Endothelial cell of umbilical vein (primary cell): ENCODE measurements at places on chromosomes 12 and 14. TPM values are rescaled to one million over a fixed set of nuclear protein-coding genes. Genes with fewer than 3 reads are reported as not detected.

Gene BCL11B
- 0.07 TPM in 2 replicates for total RNA-seq

GRCh38 chr14:65159281-65160062 lies 57.2 kb upstream of the MAX start:
- DNase-seq: no peak

DNA sequence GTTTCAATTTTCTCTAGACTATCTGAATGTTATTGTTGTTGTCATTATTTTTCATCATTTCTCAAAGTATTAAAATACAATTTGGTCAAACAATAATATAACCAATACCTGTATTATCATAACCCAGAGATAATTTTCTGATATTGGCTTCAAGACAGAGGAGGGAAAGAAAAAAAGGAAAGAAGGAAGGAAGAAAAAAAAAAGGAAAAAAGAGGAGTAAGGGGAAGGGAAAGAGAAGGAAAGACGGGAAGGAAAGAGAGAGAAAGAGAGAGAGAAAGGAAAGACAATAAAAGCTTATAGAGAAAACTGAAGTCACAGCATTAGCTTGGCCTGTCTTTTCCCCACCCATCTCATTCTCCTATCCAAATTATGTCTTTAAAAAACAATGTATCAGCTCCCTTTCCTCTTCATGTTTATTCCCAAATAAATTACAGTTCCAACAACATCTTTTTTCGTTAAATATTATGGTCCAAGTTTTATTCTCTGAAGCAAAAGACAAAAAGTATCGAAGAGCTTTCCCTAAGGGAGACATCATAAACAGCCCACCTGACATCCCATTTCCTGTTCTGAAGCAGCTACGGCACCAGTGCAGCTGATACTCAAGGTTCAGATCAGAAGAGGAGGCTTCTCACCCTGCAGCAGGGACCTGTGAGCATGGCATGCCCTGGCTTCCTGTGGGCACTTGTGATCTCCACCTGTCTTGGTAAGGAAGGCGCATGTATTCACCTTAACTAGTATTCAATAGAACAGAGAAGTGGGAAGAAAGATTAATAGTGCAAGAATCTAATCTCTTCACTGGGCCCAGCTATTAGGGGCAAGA lies 308.3 kb downstream of the DAD1 start:
- no peak for DNase-seq

- DNase-seq: no peak
Observed at GRCh38 chr12:131345521-131346436, 365.1 kb upstream of the SFSWAP start.
